ENCODE measurements at places on chromosomes 6 and 20.

GRCh38 chr20:3621111-3621510, 42.1 kb downstream of the GFRA4 start:
- DNase-seq: no peak

GRCh38 chr6:187210-187861, 105.0 kb upstream of the DUSP22 start:
- no peak for DNase-seq

DNA sequence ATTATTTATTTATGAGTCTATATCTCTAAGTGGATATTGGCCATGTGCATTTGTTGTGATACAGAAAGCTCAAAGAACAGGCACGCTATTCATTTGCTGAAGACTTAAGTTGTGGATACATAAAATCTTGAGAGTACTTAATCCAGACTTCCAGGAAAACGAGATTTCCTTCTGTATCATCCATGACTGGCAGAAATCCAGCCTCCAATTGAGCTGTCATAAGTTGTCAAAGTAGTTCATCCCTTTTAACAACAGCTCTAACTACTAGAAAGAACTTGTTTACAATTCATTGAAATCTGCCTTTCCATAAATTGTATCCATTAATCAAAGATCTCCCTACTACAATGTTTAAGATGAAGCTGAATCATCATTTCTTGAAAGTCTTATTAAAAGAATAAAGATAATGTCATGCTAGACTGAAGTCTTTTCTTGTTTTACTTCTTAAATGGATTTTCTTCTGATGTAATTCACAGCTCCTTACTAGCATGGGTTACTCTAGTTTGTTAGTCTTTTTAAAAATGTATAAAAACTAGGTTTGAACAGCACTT, 447.3 kb upstream of the CITED2 start:
- DNase-seq: no peak

DNA sequence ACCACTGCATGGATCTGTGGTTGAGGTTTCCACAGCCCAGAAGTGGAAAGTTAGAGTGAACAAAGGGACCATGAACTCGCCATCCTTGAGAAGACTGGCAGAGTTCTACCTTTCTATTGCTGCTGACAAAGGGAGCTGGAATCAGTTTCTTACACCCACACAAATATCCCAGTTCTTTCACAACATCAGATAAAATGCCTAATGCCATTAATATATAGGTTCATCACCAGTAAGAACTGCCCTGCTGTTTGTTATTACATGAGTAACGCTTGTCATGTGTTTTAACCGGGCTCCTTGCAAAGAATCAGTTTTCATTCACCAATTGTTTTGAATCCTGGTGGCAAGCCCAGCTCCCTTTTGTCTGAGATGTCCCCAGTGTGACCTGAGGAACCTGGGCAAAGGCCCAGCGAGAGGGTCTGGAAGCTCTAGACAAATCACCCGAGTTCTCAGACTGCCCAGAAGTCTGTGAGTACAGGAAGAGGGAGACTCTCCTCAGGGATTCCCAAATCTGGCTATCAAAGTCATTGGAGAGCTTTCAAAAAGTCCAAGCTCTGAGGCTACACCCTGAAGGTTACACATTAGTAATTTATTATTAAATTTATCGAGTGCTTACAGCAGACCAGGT, 7.5 kb upstream of the CD164 start:
- DNase-seq: no peak

DNA sequence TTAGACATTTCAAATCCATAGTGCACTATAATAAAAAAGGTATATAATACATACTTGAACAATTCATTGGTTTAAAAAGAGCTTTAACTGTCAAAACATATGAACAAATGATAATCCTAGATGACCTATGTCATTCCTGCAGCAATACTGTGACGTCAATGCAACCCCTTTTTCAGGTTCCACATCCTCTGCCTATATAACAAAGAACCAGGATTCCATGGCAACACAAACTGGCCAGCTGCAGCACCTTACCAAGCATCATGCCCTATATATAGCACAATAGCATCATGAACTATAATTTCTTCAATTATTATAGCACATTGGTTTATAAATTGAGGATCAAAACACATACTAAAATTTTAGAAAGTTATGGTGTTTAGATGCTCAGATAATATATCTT, 578 bp upstream of the PTCHD4 start:
- no peak for DNase-seq

GRCh38 chr6:168103050-168103830, 24.2 kb upstream of the FRMD1 start:
- no peak for DNase-seq

DNA sequence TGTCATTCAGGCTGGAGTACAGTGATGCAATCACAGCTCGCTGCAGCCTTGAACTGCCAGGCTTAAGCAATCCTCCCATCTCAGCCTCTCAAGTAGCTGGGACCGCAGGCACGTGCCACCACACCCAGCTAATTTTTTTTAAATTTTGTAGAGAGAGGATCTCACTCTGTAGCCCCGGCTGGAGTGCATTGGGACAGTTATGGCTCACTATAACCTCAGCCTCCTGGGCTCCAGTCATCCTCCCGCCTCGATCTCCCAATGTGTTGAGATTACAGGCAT, 86.5 kb downstream of the SERAC1 start:
- no peak for DNase-seq

DNA sequence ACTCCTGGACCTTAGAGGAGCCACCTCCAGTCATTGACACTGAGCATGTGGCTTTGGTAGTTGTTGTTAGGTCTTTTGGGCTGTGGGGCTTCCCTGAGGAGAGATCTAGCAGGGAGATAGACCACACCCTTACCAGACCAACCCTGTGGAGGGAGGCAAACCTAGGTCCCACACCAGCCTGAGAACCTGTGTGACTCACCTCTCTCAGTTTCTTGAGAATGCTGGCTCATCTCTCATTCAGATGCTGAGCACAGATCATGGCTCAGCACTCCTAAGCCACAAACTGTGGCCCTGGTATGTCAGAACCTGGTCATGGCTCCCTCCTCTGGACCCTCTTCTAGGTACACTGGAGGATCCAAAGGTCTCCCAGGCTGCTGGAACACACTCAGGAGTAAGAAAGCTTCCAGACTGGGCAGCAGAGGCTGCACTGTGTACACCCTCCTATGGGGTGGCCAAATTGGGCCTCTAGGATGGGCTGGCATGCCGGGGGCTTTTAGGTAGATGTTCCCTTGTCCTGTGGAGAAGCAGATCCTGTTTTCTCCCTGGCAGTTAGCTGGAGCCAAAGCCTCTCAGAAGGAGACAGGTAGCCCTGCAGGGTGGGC, 1294.5 kb downstream of the KHDRBS2 start:
- DNase-seq: no peak

- no peak for DNase-seq
These were observed 17.5 kb upstream of the PANK2 start for GRCh38 chr20:3871550-3872265.

Measured in activated naive CD4-positive, alpha-beta T cell (primary cell).